ENCODE measurements at places on chromosomes 11 and 22. TPM values are rescaled to one million over a fixed set of nuclear protein-coding genes. Genes with fewer than 3 reads are reported as not detected.

DNA sequence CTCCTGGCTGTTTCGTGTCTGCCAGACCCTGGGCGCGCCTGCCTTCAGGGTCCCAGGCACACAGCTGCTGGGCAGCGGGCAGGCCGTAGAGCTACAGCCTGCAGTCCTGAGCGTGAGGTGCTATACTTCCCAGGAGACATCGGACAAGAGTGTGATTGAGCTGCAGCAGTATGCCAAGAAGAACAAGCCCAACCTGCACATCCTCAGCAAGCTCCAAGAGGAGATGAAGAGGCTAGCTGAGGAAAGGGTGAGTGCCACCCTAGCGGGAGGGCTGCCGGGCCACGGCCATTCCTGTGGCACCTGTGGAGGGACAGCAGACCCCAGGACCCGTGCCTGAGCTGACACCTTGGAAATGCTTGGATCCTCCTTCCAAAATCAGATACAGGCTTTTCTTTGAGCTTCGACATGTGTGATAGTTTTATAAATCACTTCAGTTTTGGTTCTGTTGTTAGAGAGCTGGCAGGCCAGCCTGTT lies 7.1 kb upstream of the RANBP1 start:
- H3K36me3 ChIP-seq, result peaks cover 97% of the 10 kb centered on the region
- H3K4me1 ChIP-seq, result no peaks in the 10 kb centered on the region
- no peak overlapping the region for H3K27ac ChIP-seq
- H3K4me3 ChIP-seq, result no peak overlapping the region
- DNase-seq, result no peak
- H3K27me3 ChIP-seq, result no peaks in the 10 kb centered on the region

DNA sequence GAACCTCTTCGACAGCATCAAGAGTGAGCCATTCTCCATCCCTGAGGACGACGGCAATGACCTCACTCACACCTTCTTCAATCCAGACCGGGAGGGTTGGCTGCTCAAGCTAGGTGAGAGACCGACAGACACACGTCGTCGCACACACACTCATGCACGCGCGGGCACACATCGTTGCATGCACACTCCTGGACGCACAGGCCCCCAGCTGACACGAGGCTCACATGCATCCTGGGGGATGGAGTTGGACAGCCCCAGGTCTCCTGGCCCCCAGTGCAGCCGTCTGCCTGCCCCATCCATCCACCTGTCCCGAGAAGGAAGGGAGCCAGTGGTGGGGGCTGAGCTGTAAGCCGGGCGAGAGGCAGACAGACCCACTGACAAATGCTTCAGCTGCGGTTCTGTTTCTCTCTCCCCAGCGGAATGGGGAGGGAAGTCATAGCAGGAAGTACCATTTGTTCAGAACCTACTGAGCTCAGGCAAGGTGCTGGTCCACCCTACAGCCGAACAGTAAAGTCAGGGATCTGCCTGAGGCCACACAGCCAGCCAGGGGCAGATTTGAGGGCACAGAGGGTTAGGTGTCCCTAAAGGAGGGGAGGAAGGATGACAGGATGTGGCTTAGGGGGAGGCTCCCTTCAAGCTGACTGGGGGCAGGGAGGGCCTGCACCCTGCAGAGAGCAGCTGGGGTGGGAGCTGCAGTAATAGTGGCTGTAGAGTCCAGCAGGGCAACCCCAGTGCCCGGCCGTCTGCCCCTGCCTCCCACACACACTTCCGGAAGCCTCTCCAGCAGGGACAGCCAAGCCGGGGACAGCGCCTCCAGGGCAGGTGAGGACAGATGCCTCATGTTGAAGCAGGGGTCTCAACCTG lies 27.1 kb downstream of the CYTH4 start:
- no peak for DNase-seq
- H3K27ac ChIP-seq, result peak overlapping the region; percentile 65
- H3K36me3 ChIP-seq, result peaks cover 5% of the 10 kb centered on the region
- no peak overlapping the region for H3K4me3 ChIP-seq
- peaks cover 79% of the 10 kb centered on the region for H3K4me1 ChIP-seq

DNA sequence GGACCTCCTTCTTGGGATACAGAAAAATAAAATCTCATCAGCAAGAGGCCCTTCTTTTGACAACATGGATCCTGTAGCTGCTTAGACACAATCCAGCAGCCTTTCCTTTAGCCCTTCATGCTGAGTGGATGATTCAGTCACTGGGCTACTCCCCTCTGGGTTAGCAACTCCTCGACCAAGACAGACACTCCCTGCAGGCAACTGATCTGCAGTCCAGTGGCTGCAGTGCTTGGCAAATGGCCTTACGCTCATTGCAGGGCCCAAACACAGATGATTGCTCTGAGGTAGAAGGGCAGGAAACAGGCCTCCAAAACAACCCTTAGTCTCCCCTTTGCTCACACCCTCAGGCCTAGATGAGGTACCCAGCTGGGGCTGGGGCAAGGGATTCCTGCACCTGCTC lies 73.2 kb upstream of the OPCML start:
- H3K27me3 ChIP-seq, result no peaks in the 10 kb centered on the region
- no peak for DNase-seq
- no peaks in the 10 kb centered on the region for H3K4me1 ChIP-seq
- no peak overlapping the region for H3K4me3 ChIP-seq
- H3K36me3 ChIP-seq, result no peaks in the 10 kb centered on the region

GRCh38 chr11:128686745-128687177 lies 7.1 kb upstream of the FLI1 start:
- H3K27ac ChIP-seq, result no peak overlapping the region
- no peaks in the 10 kb centered on the region for H3K36me3 ChIP-seq
- peak overlapping the region; percentile 51 for H3K4me3 ChIP-seq

- no peak for DNase-seq
- H3K4me1 ChIP-seq, result peaks cover 18% of the 10 kb centered on the region
- no peaks in the 10 kb centered on the region for H3K27me3 ChIP-seq
- H3K36me3 ChIP-seq, result no peaks in the 10 kb centered on the region
Observed at GRCh38 chr22:40094485-40094884, 83.2 kb upstream of the TNRC6B start.

DNA sequence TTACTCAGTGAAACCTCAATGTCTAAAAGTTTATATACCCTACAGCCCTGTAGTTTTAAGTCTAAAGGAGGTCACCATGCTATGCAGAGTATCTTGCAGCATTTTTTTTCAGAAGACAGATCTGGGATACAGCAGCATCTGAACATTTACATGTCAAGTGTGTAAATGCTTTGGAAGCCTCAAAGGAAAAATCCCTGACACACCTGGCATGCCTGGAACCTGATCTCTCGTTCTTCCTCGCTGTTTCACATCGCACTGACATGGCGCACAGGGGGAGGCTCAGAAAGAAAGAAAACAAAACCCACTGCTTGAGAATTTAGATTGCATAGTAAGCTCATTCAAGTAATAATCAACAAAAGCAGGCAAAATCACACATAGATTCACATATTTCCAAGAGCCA lies 31.0 kb downstream of the PAX6 start:
- no peaks in the 10 kb centered on the region for H3K27me3 ChIP-seq
- H3K4me1 ChIP-seq, result no peaks in the 10 kb centered on the region
- no peak overlapping the region for H3K4me3 ChIP-seq
- no peaks in the 10 kb centered on the region for H3K36me3 ChIP-seq
- no peak for DNase-seq

DNA sequence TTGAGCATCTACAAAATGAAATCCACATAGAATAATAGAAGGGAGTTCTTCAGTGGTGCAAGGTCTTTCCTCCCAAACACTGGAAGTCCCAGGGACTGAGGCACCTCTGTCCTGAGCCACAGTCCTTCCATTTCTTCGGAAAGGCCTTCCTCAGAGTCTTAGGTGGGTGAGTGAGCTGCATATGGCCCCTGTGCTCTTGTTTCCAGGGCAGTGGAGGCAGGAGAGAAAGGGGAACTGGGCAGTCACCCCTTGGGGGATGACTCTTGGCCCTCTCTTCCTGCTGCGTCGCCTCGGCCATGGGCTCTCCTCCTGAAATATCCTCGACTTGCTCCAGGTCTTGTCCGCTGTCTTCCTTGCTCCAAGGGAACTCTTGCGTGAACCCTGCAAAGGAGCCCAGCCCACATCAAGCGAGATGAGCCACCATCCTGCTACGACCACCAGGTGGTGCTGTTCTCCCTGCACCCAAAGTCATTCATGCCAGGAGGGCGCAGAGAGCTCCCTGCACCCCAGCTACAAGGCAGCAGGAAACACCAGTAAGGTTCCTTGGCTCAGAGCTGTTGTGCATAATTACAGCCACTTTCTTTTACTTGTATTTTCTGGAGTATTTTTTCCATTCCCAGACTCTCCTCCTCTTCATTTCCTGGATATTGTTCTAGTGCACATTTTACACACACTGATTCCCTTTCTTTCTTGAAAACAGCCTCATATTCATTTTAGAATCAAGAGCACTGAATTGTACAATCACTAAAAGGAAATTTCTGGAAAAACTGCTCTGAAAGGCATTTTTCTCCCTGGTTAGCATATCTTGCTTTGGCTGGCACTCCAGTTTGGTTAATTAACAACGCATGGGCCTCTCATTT lies 397.8 kb downstream of the OPCML start:
- DNase-seq, result peak; percentile 67
- no peak overlapping the region for H3K27ac ChIP-seq
- no peaks in the 10 kb centered on the region for H3K27me3 ChIP-seq
- H3K4me3 ChIP-seq, result no peak overlapping the region

DNA sequence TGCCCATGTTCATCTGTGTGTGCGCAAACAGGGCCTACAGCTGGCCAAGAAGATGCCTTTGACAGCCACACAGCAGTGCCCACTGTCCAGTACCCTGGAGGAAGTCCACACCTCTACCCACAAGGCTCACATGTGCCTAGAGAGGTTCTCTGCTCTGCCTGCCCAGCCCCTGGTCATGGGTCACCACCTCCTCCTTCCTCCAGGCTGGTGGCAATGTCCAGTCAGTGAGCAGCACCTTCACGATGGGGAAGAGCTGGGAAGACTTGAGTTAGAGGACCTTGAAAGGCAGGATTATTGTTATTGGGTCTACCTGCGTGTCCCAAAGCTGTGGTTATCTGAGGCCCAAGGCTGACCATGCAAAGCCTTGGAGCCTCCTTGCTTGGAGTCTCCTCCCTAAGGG lies 28.4 kb upstream of the TTC12 start:
- no peak overlapping the region for H3K27ac ChIP-seq
- no peaks in the 10 kb centered on the region for H3K27me3 ChIP-seq
- DNase-seq, result no peak
- no peaks in the 10 kb centered on the region for H3K4me1 ChIP-seq

DNA sequence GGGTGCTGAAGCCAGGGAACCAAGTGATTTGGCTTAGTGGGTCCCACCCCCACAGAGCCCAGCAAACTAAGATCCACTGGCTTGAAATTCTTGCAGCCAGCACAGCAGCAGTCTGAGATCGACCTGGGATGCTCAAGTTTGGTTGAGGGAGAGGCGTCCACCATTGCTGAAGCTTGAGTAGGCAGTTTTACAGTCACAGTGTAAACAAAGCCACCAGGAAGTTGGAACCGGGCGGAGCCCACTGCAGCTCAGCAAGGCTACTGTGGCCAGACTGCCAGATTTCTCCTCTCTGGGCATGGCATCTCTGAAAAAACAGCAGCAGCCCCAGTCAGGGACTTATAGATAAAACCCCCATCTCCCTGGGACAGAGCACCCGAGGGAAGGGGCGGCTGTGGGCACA lies 424.1 kb upstream of the TENM4 start:
- no peak for DNase-seq
- no peak overlapping the region for H3K27ac ChIP-seq
- no peaks in the 10 kb centered on the region for H3K4me1 ChIP-seq
- no peaks in the 10 kb centered on the region for H3K36me3 ChIP-seq
- no peak overlapping the region for H3K4me3 ChIP-seq

DNA sequence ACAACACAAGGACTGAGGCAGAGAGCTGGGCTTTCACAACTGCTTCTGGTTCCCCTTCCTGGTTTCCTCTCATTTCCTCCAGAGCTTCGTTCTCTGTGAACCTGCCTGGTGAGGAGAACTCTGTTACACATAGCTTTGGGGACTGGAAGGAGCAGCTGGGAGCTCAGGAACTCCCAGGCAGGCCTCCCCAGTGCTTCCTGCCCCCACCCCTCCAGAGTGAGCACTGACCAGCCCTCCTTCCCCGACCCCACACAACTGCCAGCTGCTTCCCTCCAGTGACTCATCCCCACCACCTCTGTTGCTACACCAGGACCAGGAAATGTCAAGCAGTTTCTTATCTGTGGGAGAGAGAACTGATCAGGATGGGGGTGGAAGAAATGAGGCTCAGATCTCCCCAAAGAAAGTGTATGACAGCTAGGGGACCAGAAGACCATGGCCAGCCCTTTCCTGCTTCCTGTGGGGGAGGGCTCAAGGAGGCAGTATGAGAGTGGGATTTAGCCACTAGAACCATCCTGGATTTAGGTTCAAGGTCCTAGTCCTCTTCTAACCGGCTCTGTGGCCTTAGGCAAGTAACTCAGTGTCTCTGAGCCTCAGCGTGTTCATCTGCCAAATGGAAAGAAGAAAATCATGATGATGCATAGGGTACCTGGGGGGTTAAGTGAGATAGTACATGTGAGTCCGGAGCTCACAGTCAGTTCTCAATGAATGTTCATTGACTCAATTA lies 4.5 kb upstream of the TP53I11 start:
- no peaks in the 10 kb centered on the region for H3K27me3 ChIP-seq
- H3K4me3 ChIP-seq, result no peak overlapping the region
- H3K4me1 ChIP-seq, result peaks cover 36% of the 10 kb centered on the region
- no peak overlapping the region for H3K27ac ChIP-seq
- DNase-seq, result peak; percentile 66

GRCh38 chr22:37119872-37120271 lies 10.4 kb upstream of the TMPRSS6 start:
- peaks cover 6% of the 10 kb centered on the region for H3K4me1 ChIP-seq
- H3K4me3 ChIP-seq, result no peak overlapping the region
- no peaks in the 10 kb centered on the region for H3K27me3 ChIP-seq
- H3K27ac ChIP-seq, result no peak overlapping the region

DNA sequence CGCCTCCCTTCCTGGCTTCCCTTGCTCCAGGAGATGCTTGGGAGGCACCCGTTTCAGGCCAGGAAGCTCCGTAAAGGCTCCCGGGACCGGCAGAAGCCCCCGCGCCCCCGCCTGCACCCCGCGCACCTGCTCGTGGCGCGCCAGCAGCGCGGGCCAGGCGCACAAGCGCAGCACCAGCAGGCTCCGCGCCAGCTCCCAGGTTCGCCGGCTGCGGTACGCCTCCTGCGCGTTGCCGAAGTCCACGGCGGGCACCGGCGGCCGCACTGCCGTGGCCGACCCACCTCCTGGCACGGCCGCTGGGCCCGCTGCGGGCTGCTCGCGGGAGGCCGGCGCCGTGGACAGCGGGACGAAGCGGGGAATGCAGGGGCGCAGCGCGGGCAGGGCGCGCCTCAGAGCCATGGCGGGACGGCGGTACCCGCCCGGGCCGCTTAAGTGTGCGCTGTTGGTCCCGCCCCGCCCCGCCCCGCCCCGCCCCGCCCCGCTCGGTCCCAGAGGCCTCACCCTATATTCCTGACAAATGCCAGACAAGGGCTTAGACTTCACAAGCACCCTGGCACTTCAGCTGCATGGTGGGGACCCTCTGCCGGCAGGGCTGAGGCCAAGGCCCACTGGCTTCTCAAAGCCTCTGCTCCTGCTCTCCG lies at the start of gene PRODH:
PRODH (minus strand) TSS at position 405 of the 641 bp plus-strand sequence; CDS start at position 399, 6 bp downstream.
- no peaks in the 10 kb centered on the region for H3K27me3 ChIP-seq
- no peak within 1 kb of the TSS for H3K27ac ChIP-seq
- H3K4me1 ChIP-seq, result no peaks in the 10 kb centered on the region
- H3K36me3 ChIP-seq, result no peaks in the 10 kb centered on the region

Gene PGGHG
- total RNA-seq, result 163 TPM

Gene MFRP
- total RNA-seq, result not detected

Gene MMP27
- total RNA-seq, result not detected

Gene GGTLC2
- total RNA-seq, result 2.7 TPM

Gene ALG8
- 32.6 TPM for total RNA-seq

Gene MAJIN
- total RNA-seq, result not detected
